ENCODE measurements at places on chromosomes 3 and 15.

- DNase-seq: no peak
Measured at GRCh38 chr3:42633544-42633943, 20.0 kb upstream of the ZBTB47 start.

GRCh38 chr15:55281517-55282228, 7.9 kb downstream of the RAB27A start:
- no peak for DNase-seq

- no peak for DNase-seq
Measured at GRCh38 chr15:67181221-67181639, 73.2 kb downstream of the AAGAB start.

GRCh38 chr3:13214847-13215472, 141.7 kb upstream of the IQSEC1 start:
- no peak for DNase-seq

- DNase-seq: no peak
Measured at GRCh38 chr15:74783072-74783807, 1.4 kb downstream of the CSK start.

- no peak for DNase-seq
Measured at GRCh38 chr15:75170711-75171341, 30.9 kb upstream of the C15orf39 start.

DNA sequence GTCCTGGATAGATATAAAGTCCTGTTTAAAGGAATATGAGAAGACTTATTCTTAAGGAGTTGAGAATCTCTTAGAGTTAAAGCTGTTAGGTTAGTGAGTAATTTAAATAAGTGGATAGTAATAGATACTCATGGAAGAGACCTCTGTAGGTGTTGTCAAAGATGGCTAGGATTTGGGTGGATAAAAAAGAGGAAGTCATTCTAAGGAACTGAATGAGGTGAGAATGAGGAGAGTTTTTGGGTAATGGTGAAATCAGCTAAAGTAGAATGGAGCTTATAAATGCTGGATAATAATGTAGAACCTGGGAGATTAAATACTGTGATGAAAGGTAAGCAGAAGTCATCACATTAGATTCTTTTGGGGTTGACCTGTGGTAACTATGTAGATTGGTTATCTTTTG, 8.1 kb downstream of the ARIH1 start:
- DNase-seq: no peak

GRCh38 chr3:158531334-158531733, 39.7 kb upstream of the MLF1 start:
- DNase-seq: no peak

- DNase-seq: no peak
Measured at GRCh38 chr3:47540281-47540680, 26.8 kb upstream of the ELP6 start.

DNA sequence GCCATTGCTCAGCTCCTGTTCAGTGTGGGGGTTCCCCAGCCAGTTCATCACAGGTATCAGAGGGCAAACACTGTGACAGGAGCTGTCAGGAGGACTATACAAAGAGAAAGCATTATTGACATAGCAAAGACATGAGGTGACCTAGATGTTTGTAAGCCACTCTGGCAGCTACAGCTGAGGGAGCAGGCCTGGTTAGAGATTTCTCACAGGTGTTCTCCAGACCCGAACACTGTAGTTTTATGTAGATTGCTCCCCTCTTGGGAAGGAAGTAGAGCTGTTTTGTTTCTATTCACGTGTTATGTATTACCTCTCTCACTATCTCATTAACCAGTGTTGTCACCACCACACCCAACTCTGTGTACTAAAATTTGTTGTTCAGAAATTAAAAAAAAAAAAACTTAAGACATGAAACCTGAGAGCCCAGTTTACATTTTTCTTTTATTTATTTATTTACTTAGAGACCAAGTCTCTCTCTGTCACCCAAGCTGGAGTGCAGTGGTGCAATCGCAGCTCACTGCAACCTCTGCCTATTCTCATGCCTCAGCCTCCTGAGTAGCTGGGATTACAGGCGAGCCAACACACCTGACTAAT, 123.7 kb downstream of the RBPMS2 start:
- no peak for DNase-seq

GRCh38 chr3:178505832-178506231, 30.4 kb upstream of the KCNMB2 start:
- no peak for DNase-seq

DNA sequence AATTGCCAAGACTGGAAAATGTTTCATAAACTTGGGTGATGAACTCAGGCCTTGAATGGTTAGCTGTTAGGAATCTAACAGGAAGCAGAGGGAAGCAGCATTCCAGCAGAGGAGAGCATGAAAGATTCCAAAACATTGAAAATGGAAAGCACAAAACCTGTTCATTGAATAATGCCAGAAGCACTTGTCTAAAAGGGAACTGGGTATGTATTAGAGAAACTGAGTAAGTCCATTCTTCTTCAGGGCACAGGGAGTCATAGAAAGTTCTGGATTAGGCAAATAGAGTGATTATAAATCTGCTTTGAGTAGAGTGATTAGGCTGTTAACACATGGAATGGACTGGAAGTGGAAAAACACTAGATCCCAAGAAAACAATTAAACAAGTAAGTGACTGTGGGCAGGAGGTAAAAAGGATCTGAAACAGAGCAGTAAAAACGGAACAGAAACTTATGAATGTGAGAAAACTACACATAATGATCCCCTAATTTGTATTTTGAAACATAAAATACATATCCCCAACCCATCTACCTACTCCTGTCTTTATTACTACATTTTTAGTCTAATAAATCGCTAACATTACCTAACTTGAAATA, 343.4 kb downstream of the TBC1D5 start:
- no peak for DNase-seq

GRCh38 chr3:186411994-186412393, 50.0 kb upstream of the DGKG start:
- no peak for DNase-seq

DNA sequence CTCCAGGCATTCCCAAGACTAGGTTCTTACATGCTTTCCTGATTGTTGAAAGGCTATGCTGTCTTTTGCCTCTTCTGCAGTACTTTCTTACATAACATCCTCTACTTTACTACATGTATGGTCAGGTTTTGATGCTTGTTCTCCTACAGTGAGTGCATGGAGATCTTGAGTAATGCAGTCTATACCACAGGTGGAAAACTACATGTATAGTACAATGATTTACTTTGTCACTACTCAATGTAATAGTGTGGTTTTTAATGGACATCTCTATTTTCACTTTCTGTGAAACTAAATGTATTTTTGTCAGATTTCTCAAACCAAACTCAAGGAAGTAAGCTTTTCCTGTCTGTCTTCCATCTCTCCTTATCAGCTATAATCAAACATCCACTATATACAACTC, 657.0 kb downstream of the TUSC7 start:
- DNase-seq: no peak

DNA sequence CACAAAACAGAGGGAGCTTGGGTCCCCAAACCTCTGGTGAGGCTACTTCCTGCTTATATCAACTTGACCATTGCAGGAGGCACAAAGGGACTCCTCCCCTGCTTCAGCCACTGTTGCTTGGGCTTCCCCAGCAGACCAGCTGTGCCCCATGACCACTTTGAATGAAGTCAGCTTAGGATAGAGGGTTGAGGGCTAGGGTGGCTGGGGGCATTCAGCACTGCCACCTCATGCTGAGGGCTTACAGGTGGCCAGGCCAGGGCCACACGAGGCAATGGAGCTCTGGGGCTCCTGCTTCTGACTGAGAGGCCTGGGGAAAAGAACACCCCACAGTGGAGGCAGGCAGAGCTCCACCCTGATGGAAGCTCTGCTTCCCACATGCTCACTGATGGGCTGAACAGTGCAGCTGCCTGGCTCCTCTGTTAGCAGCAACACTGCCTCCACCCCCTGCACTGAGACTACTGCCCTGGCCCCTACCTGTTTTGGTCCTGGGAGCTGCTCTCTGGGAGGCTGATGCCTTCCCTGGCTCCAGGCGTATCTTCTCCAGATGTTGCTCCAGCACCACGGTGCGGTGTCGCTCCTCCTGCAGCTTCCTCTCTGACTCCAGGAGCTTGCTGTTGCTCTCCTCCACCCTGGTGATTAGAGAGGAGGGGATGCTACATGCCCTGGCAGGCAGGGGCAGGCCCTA, 10.2 kb upstream of the HHATL start:
- DNase-seq: no peak

DNA sequence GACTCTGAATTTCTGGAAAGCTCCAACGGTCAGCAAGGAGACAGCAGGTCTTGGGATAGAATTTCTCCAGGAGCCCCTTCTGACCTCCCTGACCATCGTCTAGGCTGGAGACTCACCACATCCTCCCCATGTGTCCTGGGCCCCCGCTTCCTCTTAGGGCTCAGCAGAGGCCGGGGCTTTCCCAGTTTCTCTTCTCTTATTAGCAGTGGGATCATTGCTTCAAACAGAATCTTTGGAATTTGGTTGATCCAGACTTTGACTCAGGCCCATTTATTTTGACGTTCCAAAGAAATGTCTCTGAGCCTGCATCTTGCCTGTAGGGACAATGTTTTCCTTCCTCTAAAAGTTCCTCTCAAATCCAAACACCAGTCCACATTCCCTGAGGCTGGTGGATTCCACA, 38.4 kb upstream of the SLC6A6 start:
- DNase-seq: no peak

DNA sequence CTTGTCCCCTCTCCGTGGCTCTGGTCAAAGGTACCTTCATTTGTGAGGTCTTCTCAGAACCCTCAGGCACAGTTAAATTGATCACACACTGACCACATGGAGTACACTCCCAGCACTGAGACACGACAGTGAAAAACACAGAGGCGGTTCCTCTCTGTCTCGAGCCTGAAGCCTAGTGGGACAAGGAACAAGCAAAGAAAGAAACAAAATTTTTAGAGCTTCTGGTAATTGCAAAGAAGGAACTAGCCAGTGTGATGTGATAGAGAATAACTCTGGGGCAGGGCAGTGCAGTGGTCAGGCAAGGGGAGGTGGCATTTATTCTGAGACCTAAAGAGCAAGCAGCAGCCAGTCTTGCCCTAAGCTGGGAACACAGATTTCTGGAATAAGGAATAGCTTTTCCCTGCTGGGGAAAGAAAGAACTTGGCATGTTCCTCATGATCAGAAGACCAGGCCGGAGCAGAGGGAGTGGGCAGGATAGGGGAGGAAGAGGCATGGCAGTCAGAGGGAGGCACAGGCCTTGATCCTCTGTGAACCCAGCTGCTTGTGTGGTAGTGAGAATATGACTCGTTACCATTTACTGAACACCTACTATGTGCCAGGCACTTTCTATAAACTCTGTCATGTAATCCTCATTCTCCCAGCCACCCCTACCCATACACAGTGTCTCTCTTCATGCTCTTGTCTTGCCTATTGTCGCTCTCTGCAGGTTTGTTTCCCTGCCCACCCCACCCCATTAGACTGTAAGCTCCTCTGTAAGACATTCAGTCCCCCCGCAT, 262.3 kb upstream of the HES1 start:
- no peak for DNase-seq

- DNase-seq: no peak
Measured at GRCh38 chr3:123201223-123201556, 553 bp upstream of the SEC22A start.

DNA sequence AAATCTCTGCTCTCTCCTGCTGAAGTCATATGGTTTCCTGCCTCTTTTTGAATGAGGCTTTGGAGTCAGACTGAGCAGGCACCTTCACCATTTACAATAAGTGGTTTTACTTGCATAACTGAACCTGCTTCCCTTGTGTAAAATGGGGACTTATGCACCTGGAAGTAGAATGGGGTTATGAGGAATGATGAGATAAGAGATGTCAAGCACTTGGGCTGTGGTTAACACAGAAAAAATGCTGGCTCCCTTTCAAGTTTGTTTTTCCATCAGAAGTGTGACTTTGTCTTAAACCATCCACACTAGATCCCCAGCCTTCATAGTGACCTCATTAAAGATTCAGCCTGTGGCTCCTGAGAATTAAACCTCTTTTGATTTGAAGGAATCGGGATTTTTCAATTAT, 5.2 kb downstream of the EXOSC7 start:
- no peak for DNase-seq

DNA sequence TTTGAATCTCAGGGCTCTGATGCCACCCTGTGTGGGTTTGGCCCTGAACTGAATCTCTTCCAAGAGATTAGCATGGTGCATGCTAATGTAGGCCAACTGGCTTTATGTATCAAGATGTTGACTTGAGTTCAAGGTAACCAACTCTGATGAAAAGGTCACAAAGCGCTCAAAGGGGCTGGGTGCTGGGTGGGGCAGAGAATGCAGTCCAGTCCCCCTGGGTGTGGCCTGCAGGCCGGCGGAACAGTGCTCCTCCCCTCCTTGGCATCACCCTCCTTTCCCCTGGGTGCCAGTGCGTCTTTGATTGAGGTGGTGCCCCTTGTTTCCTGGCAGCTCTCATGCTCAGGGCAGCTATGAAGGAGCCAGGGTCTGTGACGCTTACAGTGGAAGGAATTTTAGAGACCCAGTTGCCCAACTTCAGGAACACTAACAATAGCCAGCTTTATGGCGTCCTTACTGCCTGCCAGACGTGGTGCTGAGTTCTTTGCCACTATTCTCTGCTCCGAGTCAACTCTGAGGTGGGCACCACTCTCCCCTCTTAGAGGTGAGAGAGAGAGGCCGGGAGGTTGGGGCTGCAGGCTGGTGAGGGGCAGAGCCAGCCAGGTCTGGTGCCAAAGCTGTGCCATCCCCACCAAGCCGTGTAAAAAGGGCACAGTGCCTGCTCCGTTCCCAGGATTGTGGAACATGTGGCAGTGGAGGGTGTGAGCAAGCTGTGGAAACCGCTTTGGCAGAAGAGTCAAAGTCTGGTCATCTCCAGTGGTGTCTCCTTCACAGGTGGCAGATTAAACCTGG, 9.8 kb downstream of the SYNM start:
- no peak for DNase-seq

DNA sequence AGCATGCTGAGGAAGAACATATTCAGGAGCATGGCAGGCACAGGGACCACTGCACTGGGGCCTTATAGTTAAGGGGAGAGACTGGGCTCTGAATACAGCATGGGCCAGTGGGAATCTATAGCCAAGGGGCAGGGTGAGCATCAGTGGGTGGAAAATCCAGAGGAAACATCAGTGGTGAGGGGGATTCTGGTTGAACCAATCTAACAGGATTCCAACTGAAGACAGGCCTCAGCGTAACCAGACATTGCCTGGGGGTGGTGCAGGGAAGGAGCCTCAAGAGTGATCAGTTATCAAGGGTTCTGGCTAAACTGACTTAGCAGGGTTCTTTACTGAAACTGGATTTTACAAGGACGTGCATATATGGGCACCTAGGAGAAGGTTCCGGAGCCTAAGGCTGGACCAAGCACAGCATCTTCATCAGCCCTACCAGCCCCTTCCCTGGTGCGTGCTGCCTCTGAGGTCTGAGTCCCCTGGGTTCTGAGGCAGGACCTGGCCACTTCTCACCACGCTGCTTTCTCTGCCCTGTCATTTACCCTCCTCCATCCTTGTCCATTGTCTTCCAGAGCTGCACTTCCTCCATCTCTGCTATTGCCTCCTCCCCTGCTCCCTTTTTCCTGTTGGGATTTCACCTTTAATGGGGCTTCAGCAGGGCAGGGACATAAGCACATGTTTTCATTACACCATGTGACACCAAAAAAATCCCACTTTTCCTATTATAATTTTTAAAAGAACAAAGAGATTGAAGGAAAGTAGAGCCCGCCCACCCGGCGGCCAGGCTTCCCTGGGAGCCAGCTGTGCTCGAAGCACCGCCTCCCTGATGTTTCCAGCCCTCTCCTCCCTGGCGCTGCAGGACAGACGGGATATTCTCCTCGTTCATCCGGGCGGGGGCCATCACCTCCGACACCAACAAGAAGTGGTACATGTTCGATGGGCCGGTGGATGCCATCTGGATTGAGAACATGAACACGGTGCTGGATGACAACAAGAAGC, 52.1 kb downstream of the DNAH1 start:
- DNase-seq: no peak

- DNase-seq: no peak
Measured at GRCh38 chr3:8768364-8769087, 887 bp downstream of the OXTR start.

GRCh38 chr15:45221967-45222366, 30.1 kb upstream of the SLC28A2 start:
- DNase-seq: no peak

All from astrocyte of the cerebellum (primary cell).